Caki2 (cell line): ENCODE measurements at places on chromosomes 5 and 9. TPM values are rescaled to one million over a fixed set of nuclear protein-coding genes. Genes with fewer than 3 reads are reported as not detected.

- peak; percentile 6 for DNase-seq
Observed at GRCh38 chr5:37789991-37790390, 49.9 kb downstream of the GDNF start.

- no peak for DNase-seq
Observed at GRCh38 chr5:151086192-151086869, 5.5 kb upstream of the TNIP1 start.

- no peak for DNase-seq
Observed at GRCh38 chr9:111180811-111181210, 142.5 kb upstream of the LPAR1 start.

DNA sequence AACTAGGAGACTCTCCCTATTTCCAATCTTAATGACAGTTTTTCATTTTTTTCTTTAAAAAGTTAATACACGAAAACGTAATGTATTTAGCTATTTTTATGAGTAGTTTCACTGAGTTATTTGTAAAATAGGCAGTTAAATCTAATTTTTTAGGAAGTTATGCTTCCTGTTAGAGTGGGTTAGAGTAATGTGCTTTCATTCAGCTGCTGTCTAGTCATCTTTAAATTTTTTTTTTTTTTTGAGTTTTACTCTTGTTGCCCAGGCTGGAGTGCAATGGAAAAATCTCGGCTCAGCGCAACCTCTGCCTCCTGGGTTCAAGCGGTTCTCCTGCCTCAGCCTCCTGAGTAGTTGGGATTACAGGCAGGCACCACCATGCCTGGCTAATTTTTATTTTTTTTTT is 34.0 kb downstream of the CDC42SE2 start:
- DNase-seq = no peak

- DNase-seq = peak; percentile 21
Observed at GRCh38 chr9:36189976-36190375, 745 bp upstream of the CLTA start.

GRCh38 chr9:133627341-133627740 is 8.8 kb upstream of the DBH start:
- no peak for DNase-seq

GRCh38 chr9:135503371-135504261 is 3.1 kb downstream of the MRPS2 start:
- DNase-seq = no peak

DNA sequence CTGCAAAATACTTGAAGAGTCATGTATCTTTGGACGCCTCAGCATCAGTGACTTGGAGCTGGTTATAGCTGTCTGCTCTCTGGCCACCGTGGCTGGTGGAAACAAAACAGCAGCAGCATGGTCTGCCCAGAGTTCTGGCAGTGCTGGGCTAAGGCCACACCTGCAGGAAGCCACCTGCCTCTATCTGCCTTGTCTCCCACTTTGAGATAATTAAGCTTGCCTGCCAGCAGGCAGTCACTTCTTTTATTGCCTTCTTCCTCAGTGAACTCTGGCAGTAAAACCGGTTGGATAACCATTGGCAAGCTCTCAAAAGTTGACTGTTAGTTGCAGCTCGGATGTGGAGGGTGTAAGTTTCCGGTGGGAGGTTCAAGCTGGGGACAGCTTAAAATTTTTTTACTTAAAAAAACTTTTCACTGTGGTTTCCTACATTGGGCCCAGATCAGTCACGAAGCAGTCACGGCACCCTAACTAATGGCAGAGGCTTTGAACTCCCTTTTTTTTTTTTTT is 4.9 kb downstream of the SMIM3 start:
- no peak for DNase-seq

DNA sequence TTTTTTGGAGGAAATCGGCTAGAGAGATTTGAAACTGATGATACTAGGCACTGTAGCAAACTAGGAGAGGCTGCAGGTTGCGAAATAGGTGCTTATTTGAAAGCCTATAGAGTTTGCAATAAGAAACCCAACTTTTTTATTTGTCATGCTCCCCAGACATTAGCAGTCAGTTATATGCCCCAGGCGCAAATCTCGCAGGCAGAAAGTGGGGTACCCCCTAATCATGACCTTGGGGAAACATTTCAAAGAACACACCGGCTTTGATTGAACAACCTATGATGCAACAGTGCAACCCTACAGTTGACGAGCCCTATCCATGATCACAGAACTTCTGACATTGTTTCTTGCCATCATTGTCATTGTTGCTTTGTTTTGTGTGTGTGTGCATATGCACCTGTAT is 510.5 kb downstream of the RAB3C start:
- DNase-seq = no peak

GRCh38 chr5:109701252-109701651 is 11.5 kb downstream of the MAN2A1 start:
- no peak for DNase-seq

GRCh38 chr5:159819591-159820411 is 96.5 kb upstream of the ADRA1B start:
- no peak for DNase-seq

DNA sequence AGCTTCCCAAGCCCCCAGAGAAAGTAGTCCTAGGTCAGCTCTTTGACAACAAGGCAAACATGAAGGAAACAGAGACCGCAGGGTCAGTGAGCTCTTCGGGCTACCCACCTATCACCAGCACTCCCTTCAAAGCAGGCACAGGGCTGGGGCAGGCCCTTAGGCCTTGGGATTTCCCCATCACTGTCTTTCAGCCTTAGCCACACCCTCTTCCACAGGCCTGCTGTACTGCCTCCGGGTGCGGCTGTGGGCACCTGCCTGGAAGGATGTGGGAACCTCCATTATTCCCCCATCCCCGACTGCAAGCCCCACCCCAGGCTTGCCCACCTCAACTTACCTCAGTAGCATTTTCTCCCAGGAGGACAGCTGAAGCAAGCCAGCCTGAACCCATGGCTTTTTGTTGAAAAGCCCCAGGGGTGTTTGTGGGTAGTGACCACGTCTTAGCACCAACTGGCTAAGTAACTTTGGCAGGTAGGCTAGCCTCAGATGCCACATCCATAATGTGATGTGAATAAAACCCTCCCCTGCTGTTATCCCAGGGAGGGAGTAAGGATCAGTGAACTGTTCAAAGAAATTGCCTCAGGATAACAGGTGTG is 100.2 kb downstream of the PIK3R1 start:
- DNase-seq = peak; percentile 34

DNA sequence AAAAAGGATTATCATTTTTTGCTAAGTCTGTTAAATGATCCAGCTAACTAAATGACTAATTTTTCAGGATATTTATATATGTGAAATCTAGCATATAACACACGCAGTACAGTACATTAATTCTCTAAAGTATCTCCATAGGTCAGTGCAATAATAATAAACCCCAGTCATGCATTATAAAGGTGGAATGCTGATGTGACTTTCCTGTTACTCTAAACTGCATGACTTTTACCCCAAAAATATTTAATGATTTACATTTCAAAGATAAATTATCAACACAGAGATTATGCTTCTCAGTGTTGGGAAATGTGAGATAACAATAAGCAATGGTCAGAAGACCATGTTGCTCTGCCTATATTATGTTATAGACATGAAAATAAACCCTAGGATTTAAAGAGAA is 34.1 kb upstream of the PAM start:
- peak; percentile 41 for DNase-seq

DNA sequence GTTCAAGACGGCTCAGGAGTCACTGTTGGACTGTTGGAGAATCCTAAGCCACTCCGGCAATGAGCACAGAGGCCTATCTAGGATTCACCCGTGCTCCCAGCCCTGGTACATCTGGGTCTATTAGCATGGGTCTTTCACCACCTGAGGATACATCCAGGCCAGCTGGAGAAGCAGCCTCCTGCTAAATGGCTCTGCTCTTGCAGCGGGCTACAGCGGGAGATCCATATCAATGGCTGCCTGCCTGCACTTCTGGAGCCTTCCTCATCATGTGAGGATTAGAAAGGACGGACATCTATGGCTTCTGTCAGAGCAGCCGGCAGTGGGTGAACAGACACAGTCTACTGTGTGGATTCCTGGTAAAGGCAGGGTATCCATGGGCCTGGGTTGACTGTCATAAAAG is 357.4 kb downstream of the MLLT3 start:
- no peak for DNase-seq

DNA sequence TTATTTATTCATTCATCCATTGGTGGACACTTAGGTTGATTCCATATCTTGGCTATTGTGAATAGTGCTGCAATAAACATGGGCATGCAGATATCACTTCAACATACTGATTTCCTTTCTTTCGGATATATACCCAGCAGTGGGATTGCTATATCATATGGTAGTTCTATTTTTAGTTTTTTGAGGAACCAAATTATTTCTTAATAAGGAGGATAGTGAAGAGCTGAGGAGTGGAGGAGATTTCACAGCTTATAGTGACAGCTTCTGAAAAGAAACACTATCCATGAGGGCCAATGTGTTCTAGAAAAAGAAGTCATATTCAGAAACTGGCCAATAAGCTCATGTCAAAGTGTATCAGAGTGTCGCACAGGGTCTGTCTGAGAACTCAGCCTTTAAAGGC is 183.3 kb downstream of the SEC61B start:
- no peak for DNase-seq

DNA sequence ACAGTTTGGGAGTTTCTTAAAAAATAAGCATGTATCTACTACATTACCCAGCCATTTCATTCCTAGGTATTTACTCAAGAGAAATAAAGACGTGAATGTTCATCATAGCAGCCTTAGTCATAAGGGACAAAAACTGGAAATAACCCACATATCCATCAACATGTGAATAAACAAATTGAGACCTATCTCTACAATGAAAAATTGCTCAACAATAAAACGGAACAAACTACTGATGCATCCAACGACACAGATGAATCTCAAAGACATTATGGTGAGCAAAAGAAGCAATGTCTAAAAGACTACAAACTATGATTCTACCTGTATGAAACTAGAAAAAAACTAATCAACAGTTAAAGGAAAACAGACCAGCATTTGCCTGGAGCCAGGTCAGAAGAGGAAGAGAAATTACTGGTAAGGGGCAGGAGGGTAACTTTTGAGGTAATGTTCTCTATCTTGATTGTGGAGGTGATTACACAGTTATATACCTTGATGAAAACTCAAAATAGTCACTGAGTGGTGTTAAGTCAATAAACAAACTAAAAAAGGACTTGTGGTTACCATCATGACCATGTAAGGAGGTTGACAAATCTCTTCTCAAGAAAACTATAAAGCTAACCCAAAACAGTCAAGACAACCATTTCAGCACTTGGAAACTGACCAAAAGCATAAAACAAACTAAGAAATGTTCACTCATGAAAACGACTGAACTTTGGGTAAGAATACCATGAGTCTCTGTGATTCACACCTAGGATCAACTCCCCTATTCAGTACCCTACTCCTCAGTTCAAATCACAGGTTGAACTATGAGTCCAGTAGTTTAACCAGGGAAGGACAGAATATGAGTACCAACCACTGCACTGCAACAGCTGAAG is 10.4 kb downstream of the UIMC1 start:
- DNase-seq = peak; percentile 33

- no peak for DNase-seq
Observed at GRCh38 chr5:171295299-171295698, 13.7 kb upstream of the TLX3 start.

GRCh38 chr9:13807118-13807517 is 506.8 kb downstream of the NFIB start:
- DNase-seq = no peak

- peak; percentile 1 for DNase-seq
Observed at GRCh38 chr5:65394087-65394486, 87.6 kb downstream of the ADAMTS6 start.

- no peak for DNase-seq
Observed at GRCh38 chr9:127598839-127599549, 13.1 kb upstream of the STXBP1 start.

DNA sequence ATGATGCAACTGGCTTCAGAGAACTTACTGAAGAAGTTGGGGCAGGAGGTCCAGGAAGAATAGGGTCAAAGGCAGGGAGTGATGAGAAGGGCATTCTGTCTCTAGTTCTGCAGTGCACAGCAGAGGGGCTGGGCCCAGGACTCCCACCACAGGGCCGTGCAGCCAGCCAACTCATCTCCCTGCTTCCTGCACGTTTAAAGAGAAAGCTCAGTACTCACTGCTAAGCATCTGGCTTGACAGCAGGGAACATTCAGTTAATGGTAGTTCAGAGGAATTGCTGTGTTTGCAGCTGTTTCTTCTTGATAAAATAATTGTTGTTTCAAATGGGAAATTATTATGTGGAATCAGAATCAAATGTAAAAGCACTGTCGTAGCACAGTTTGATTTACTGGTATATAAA is 25.6 kb upstream of the SCAMP1 start:
- no peak for DNase-seq

- DNase-seq = no peak
Observed at GRCh38 chr5:109080896-109081295, 328.9 kb downstream of the PJA2 start.

GRCh38 chr5:25439025-25439424 is 794.2 kb upstream of the CDH10 start:
- DNase-seq = no peak

GRCh38 chr5:181242031-181242451 is 1.7 kb downstream of the RACK1 start:
- DNase-seq = no peak

DNA sequence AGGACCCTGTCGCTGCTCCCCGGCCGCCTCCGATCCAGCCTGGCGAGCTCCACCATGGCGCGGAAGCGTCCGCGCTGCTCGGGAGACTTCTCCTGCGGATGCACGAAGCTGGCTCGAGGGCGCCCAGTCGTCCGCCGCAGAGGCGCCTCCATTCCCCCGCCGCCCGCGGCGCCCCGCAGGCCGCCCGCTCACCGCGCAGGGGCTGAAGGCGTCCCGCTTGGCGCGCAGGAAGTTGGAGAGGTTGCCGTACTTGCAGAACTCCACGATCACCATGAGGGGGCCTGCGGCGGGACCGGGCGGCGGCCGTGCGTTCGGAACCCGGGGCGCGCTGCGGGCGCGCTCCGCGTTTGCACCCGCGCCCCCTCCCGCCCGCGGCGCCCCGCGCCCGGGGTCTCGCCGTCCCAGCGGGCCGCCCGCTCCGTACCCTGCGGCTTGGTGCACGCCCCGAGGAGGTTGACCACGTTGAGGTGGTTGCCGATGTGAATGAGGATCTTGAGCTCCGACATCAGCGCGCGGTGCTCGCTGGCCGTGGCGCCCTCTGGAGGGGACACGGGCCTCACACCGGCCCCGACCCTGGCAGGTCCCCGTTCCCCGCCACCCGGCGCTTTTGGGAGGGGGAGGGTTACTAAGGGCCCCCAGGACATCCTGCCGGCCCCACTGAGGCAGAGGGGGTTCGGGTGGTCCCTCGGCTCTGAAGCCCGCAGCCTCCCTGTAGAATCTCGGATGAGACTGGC is 27.7 kb upstream of the SCGB3A1 start:
- DNase-seq = no peak

GRCh38 chr9:91898451-91899218 is 51.4 kb downstream of the ROR2 start:
- DNase-seq = peak; percentile 79

- DNase-seq = no peak
Observed at GRCh38 chr5:56202483-56202882, 30.6 kb downstream of the ANKRD55 start.

LYRM7 gene
- total RNA-seq = 0.98 and 4.5 TPM in 2 replicates

FOXD4L4 gene
- total RNA-seq = not detected in 2 replicates

ANKRD34B gene
- total RNA-seq = 3.3 and 3.4 TPM in 2 replicates

CNTNAP3B gene
- 10.6 and 12.6 TPM in 2 replicates for total RNA-seq

CBY3 gene
- total RNA-seq = not detected in 2 replicates

ST8SIA4 gene
- not detected in 2 replicates for total RNA-seq
